ENCODE measurements at places on chromosomes 12 and 14. TPM values are rescaled to one million over a fixed set of nuclear protein-coding genes. Genes with fewer than 3 reads are reported as not detected.

DNA sequence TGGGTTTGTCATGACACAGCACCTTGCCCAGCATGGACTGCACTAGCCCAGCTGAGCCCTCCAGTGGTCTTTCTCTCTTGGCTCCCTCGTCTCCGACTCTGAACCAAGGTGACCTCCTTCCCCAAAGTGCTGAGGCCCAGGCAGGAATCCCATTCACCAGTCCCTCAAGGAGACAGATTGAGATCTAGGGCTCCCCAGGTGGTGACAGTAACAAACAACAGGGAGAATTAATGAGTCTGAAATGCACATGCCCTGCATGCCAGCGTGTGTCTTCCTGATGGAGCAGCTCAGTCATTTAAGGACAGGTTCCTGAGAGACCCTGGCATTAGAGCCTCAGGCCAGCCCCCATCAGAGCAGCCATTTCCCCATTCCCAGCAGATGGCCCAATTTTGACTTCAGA lies 51.4 kb upstream of the OAS1 start:
- DNase-seq, result no peak

DNA sequence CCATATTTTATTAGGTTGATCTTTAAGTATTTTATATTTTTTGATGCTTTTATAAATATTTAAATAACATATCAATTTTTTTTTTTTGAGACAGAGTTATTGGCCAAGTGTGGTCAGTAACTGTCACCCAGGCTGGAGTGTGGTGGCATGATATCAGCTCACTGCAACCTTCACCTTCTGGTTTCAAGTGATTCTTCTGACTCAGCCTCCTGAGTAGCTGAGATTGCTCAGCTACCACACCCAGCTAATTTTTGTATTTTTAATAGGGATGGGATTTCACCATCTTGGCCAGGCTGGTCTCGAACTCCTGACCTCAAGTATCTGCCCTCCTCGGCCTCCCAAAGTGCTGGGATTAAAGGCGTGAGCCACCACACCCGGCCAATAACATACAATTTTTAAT lies 71.1 kb downstream of the FUT8 start:
- DNase-seq, result no peak

DNA sequence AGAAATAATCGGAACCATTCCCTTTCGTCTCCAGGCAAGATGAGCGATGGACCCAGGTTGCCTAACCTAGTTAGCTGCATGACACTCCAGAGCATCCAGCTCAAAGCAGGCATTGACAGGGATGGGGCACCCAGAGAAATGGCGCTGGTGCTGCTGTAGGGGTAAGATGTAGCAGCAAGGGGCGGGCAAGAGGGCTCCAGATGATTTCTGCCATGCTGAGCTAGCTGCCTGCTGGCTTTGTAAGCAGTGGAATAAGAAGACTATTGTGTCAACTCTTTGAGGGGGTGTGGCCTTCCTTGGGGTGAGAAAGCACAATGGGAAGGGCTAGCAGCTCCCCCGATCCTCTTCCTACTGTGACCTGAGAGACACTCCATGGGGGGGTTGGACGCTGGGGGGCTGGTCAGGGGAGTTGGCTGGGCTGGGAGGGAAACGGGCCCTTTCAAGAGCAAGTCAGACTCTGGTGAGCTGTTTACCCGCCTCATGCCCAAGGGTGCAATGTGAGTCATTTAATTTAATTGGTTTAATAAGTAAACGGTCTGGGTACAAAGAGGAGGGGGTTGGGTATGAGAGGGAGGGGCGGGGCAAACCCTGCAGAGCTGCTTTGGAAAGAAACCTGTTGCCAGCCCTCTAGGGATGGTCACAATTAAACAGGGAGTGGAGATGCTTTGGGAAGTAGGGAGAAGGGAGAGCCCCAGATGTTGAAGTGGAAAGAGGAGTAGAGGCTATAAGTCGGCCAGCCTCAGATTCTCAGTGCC lies 50.5 kb downstream of the B4GALNT3 start:
- DNase-seq, result no peak

DEGS2 gene
- not detected for total RNA-seq

VRTN gene
- total RNA-seq, result not detected

KSR2 gene
- total RNA-seq, result 0.05 TPM
